GM13977 (cell line): ENCODE measurements at places on chromosomes 2 and 18.

GRCh38 chr18:319720-320119 lies 51.9 kb upstream of the THOC1 start:
- no peak for DNase-seq

GRCh38 chr2:6454286-6454990 lies 411.3 kb downstream of the CMPK2 start:
- DNase-seq, result no peak

DNA sequence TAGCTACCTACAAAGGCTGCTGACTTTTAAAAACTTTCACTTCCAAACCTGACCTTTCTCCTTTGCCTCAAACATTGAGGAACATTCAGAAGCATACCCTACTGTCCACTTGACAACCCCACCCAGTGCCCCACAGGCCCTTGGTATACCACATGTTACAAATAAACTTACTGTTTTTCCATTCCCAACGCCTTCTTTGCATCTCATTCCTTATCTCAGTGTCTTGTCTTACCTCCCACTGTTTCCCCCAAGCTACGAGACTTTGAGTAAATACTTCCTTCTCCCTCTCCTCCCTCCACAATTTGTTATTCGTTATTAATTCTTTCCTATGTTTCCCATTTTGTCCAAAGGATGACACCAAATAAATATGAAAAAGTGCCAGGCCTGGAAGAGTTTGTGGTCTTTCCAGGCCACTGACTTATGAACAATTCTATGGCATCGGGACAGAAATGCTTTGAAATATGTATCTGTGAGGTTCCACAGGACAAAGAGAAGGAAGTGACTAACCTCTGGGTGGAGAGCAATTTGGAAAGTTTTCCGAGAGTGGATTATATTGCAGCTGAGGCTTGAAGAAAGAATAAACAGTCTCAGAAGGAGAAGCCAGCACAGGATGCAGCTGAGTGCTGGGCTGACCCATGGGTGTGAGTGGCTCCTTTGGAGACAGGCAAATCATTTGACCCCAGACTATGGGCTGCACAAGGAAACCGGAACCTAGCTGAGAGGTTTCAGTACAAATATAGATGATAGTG lies 409.0 kb downstream of the LPIN1 start:
- no peak for DNase-seq

DNA sequence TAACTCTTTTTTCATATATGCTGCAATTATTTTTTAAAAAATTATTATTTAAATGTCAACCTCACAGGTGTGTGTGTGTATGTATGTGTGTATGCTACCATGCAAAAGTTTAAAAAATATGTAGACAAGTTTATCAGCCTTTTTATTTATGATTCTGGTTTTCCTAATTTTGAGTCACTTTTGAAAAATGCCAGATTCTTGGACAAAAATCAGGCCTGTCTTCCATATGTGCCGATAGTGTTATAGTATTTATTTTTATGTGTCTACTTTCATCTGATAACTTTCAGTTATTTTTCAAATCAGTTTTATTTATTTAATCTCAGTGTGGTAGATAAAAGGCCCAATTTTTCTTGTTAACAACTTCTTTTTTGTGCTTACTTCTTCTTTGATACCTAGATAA lies 176.2 kb downstream of the RDH14 start:
- DNase-seq, result no peak

GRCh38 chr2:226020176-226020575 lies 620.7 kb downstream of the NYAP2 start:
- DNase-seq, result no peak

- DNase-seq, result no peak
Observed at GRCh38 chr2:220432645-220433044, 805.2 kb downstream of the SLC4A3 start.

DNA sequence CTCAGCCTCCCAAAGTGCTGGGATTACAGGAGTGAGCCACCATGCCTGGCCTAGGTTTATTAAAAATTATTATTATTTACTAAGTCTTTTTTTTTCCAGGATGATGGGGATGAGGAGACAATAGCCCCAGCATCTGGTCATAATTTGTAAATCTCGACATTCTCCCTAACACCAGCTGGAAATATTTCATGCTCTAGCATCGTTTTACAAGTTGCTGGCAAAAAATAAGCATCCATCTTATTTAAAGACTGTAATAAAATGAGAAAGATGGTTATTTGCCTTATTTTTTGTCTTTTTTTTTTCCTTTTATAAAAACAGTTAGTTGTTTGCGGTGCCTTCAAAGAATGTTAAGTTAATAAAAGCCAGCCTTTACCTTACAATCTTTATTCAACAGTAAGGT lies 56.7 kb downstream of the SF3B1 start:
- DNase-seq, result no peak

GRCh38 chr2:124091721-124092120 lies 66.6 kb downstream of the CNTNAP5 start:
- DNase-seq, result no peak
